T-cell (primary cell): ENCODE measurements at places on chromosomes 5 and 9. TPM values are rescaled to one million over a fixed set of nuclear protein-coding genes. Genes with fewer than 3 reads are reported as not detected.

Gene STING1
- 137 TPM for total RNA-seq

Gene HSDL2
- 11.3 TPM for total RNA-seq

Gene SV2C
- not detected for total RNA-seq

Gene PCDHA8
- not detected for total RNA-seq
